Foreskin keratinocyte (primary cell): ENCODE measurements at places on chromosomes 4 and X. TPM values are rescaled to one million over a fixed set of nuclear protein-coding genes. Genes with fewer than 3 reads are reported as not detected.

GRCh38 chrX:52574416-52575275, 57.8 kb upstream of the XAGE1B start:
- peak; percentile 21 for DNase-seq

GRCh38 chrX:72392042-72392441, 86.3 kb upstream of the CITED1 start:
- no peak for DNase-seq

The SPANXN4 gene
- not detected in 2 replicates for polyA plus RNA-seq

GRCh38 chr4:179447308-179447707, 2005.1 kb upstream of the AGA start:
- peak; percentile 5 for DNase-seq
